Breast epithelium (tissue), 4 donors: ENCODE measurements at places on chromosomes 16 and 17. TPM values are rescaled to one million over a fixed set of nuclear protein-coding genes. Genes with fewer than 3 reads are reported as not detected.

Gene RND2
- 1.3 TPM for total RNA-seq

GRCh38 chr16:7449306-7449705 is 116.7 kb downstream of the RBFOX1 start:
- DNase-seq: no peak

Gene EFNB3
- total RNA-seq: 0.48 TPM

DNA sequence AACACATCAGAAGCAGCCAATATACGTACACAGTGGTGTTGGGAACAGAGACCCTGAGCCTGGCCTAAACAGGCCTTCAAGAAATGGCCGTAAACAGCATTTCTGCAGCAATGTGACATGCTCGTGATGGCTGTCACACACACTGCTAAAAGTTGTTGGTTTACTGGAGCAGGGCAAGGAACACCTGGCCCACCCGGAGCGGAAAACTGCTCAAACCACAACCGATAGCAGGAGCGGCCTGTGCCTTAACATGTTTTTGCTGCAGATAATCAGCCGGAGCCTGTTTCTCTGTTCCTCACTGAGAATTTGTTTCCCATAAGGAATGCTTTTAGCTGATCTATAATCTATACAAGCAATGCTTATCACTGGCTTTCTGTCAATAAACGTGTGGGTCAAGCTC is 6.0 kb upstream of the DPEP1 start:
- DNase-seq: no peak

Gene PRSS8
- total RNA-seq: 23.6 TPM

- no peak for DNase-seq
Observed at GRCh38 chr17:71725811-71726210, 395.0 kb upstream of the SOX9 start.

DNA sequence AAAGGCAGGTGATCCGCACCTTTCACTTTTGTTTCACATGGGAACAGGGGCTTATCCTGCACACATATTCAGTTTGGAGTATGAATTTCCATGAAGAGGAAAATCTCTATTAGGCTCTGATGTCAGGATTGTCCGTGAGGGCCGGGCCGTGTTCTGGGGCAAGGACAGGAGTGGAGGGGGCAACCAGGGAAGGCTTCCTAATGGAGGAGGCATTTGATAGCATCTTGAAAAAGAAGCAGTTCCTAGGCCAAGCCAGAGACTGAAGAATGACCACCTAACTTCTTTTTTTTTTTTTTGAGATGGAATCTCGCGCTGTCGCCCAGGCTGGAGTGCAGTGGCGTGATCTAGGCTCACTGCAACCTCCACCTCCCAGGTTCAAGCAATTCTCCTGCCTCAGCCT is 174.2 kb downstream of the SEC14L1 start:
- no peak for DNase-seq

GRCh38 chr16:49883076-49884014 is 27.4 kb upstream of the ZNF423 start:
- DNase-seq: no peak

DNA sequence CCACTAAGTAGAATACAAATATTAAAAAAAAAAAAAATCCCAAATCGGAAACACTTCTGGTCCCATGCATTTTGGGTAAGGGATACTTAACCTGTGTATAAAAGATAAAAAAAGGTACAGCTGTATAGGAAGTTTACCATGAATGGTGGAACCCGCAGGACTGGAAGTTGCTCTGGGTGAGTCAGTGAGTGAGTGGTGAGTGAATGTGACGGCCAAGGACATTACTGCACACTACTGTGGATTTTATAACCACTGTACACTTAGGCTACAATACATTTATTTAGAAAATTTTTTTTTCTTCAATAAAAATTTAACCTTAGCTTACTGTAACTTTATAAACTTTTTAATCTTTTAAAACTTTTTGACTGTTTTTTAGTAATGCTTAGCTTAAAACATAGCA is 71.3 kb upstream of the BCAR1 start:
- DNase-seq: no peak

DNA sequence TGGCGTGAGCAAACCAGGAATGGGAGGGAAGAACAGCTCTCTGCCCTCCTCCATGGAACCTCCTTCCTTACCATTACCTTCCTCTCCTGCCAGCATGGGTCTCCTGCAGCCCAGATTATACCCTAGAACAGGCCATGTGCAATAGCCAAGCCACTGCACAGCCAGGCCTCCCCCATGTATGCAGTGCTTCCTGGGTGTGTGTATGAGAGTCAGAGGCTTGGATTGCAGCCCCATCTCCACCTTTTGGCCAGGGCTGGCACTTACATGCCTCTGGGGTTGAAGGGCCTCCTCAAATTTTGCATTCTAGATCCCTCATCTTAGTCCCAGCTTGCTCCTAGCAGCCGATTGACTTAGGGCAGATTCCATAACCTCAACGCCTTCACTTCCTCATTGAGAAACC is 133.7 kb downstream of the GSG1L start:
- DNase-seq: no peak

Gene KRTAP9-6
- not detected for total RNA-seq

DNA sequence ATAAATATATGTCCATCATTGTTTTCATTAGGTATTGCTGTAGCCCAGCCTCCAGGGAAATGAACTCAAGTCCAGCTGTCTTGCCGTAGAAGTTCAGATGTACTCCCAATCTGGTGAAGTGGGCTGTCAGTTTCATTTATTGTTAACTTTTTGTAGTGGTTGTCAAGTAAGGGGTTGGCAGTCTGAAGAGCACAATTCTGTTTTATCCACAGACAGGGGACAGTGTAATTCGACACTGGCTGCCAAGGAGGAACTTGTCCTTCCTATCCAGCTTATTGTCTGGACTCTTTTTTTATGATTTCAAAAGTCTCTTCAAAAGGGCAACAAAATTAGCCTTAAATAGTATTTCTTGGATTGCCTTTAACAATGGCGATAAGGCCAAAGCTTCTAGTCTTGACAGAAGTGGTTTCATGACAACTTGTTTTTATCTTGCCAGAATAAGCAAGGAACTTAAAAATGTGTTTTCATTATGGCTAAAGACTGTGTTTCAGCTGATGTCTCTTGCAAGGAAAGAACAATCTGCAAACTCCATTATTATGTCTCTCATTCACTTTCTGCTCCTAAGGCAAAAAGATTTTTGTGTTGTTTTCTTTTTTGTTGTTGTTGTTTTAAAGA is 73.9 kb upstream of the TANC2 start:
- no peak for DNase-seq

- DNase-seq: no peak
Observed at GRCh38 chr17:73697872-73698271, 53.6 kb upstream of the SDK2 start.

GRCh38 chr17:9928601-9929333 is 23.7 kb upstream of the RCVRN start:
- no peak for DNase-seq

DNA sequence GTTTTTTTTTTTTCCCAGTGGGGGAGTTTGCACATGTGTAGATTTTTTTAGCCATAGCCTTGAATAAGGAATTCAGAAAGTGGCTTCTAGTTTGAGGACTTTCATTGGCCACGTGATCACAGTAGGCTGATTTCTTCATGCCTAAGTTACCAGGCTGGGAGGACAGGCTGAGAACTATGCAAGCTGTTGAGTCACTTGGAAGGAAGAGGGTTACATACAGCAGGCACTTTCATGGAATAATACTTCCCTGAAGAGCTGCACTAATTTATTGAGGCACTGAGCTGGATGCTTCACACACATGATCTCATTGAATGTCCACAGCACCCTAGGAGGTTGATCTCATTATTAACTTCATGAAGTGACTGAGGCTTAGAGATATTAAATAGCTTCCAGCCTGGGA is 22.8 kb downstream of the PRKCB start:
- no peak for DNase-seq

- DNase-seq: no peak
Observed at GRCh38 chr17:14355556-14355955, 54.7 kb downstream of the HS3ST3B1 start.

Gene NUDT16L1
- total RNA-seq: 22.4 TPM

Gene XYLT2
- 24.4 TPM for total RNA-seq

Gene CDR2L
- total RNA-seq: 9.2 TPM

DNA sequence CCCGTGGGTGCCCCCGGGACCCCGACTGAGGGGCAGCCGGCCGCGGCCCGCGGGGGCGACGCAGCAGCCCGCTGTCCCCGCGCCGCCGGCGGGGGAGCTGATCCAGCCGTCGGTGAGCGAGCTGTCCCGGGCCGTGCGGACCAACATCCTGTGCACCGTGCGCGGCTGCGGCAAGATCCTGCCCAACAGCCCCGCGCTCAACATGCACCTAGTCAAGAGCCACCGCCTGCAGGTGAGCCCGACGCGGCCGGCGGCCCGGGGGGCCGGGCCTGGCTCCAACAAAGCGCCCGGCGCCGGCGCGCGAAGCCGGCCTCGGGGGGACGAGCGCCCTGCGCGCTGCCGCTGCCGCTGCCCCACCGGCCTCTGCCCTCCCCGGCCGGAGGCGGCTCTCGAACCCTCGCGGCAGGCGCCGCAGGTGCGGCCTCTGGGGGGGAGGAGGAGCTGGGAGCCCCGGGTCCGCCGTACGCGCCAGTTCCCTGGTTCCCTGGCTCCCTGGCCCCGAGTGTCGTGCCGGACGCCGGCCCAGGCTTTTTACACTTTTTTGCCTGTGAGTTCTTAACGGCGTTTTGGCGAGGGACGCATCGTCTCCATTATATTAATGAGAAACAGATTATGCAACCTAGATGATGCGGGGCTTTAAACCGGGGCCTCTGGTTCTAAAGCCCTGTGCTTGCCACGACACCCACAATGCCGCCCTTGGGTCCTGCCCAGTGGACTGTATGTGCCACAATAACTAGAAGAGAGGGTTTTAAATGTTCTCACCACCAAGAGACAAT is 521 bp downstream of the ATMIN start:
- DNase-seq: no peak

- DNase-seq: no peak
Observed at GRCh38 chr17:56902348-56902747, 11.5 kb downstream of the TRIM25 start.

DNA sequence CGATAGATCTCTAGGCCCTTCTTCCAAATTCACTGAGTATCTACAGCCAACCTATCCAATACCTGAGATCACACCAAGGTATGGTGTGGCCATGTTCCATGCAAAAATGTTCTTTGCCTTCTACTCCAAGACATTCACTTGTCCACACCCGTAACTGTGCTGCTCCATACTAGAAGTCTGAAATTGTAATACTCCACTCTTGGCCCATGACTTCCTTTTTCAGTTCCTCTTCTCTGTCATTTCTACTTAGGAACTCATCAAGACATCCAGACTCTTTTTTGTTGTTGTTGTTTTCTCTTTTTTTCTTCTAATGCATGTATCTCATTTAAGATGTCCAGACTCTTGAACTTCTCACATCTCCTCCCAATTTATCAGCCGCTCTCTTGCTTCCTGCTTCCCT is 42.5 kb upstream of the KSR1 start:
- DNase-seq: no peak

DNA sequence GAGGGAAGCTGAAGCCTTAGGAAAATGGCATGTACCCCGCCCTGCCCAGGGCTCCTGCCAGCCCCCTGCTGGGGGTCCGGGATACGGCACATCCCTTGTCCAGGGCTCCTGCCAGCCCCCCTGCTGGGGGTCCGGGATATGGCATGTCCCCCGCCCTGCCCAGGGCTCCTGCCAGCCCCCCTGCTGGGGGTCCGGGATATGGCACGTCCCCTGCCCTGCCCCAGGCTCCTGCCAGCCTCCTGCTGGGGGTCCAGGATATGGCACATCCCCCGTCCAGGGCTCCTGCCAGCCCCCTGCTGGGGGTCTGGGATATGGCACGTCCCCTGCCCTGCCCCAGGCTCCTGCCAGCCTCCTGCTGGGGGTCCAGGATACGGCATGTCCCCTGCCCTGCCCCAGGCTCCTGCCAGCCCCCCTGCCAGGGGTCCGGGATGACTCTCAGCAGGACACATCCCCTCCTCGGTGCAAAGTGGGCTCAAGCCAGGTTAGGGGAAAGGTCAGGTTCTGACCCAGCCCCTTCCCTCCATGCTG is 43.2 kb downstream of the RPH3AL start:
- DNase-seq: no peak

GRCh38 chr17:79670537-79671084 is 59.8 kb upstream of the RBFOX3 start:
- DNase-seq: no peak

GRCh38 chr17:38922538-38923297 is 2.7 kb upstream of the LASP1NB start:
- DNase-seq: peak; percentile 53

Gene TBC1D3H
- not detected for total RNA-seq

Gene ZSCAN10
- not detected for total RNA-seq

DNA sequence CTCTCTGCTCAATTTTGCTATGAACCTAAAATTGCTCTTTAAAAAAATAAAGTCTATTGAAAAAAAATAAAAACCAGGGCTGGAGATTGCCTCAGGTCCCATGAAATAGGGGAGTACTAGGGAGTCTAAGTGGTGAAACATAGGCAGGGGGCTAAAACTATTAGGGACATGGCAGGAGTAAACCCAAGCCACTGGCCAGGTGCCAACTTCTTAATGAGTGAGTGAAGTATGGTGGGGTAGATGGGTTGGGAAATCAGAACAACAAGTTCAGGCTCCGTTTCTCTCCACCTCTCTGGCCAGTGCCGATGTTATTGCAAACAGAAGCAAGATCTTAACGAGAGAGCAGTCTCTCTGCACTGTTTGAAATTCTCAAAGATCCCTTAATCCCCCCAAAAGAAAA is 322.4 kb upstream of the CDH5 start:
- DNase-seq: no peak

DNA sequence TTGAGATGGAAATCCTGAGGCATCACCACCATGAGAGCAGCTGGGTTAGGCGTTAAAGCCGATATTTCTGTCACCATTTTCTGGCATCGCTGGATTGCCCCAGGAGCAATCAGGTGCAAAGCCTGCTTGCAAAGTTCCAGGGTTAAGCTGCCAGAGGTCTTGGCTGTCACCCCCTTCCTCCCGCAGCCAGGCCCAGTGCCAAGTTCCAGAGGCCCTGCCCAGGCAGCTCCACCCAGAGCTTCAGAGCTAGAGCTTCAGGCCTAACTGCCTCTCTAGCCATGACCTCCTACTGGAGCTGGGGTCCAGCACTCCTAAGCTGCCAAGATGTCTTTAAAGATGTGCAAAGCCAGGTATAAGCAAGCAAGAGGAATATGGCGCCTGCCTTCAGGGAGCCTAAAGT is 8.8 kb upstream of the TMEM238L start:
- no peak for DNase-seq

Gene CACNA1H
- 1.6 TPM for total RNA-seq

DNA sequence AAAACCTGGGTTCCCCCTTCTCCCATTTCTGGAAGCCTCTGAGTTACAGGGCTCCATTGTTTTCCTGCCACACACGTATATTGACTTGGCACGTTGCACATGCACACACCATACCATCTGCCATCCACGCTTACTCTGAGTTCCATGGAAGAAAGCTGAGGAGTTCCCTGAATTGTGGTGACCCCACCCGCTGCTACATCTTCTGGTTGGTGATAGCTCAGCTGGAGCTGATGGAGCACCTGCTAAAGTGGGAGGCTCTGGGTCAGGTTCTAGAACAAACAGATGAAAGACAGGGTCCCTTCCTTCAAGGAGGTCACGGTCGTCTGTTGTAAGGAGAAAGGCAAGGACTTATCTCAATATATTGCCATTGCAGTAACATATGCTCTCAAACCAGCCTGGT is 41.1 kb downstream of the TMEM11 start:
- no peak for DNase-seq
